ENCODE measurements at places on chromosomes 6 and 20.

DNA sequence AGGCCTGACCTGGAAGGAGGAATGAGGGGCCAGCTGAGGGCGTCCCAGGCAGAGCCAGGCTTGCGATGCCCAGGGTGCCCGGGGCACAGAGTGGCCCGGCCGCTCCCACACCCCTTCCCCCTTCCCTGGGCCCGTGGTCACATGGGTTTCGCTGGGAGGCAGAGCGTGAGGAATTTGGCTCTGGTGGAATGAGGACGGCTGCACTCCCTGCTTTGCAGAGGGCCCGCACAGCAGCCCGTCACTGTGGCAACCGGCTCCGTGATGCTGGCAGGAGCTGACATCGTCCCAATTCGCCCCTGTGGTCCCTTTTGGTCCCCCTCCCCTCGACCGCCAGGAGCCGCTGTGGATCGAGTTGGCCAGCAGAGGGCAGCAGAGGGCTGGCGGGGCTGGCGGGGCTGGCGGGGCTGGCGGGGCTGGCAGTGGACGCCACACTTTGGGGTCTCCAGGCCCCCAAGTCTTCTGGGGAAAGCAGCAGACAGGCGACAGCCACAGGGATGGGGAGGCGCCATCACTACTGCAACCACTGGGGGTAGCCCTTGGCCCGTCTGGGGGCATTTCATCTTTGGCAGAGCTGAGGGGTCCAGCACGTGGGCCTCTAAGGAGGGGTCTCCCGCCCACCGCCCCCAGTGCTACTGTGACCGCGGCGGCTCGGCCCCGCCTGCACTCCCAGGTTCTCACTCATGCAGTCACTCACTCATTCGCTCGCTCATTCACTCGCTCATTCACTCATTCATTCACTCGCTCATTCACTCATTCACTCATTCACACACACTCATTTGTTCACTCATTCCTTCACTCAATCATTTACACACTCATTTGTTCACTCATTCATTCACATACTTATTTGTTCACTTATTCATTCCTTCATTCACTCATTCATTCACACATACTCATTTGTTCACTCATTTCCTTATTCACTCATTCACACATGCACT, 49.7 kb upstream of the BHLHE23 start:
- DNase-seq = no peak

- DNase-seq = no peak
These were observed 11.1 kb downstream of the MAP1LC3A start for GRCh38 chr20:34569598-34569997.

GRCh38 chr6:149830731-149831307, 33.3 kb downstream of the LRP11 start:
- no peak for DNase-seq

- DNase-seq = no peak
These were observed 307.6 kb downstream of the QKI start for GRCh38 chr6:163721922-163722692.

DNA sequence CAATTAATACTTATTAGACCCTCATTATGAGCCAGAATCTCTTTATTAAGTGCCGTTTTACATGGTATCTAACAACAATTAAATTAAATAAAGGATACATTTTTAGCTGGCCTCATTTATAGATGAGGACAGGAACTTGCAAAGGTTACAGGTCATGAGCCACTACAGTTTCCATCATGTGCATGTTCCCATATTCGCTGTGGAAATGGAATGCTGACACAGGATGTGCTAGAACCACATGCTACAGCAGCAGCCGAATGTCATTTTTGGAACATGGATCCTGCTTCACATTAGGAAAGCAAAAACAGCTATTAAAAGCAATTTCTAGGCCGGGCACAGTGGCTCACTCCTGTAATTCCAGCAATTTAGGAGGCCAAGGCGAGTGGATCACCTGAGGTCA, 5.9 kb downstream of the SLC18B1 start:
- no peak for DNase-seq

GRCh38 chr20:51258582-51259165, 235.8 kb upstream of the KCNG1 start:
- no peak for DNase-seq

DNA sequence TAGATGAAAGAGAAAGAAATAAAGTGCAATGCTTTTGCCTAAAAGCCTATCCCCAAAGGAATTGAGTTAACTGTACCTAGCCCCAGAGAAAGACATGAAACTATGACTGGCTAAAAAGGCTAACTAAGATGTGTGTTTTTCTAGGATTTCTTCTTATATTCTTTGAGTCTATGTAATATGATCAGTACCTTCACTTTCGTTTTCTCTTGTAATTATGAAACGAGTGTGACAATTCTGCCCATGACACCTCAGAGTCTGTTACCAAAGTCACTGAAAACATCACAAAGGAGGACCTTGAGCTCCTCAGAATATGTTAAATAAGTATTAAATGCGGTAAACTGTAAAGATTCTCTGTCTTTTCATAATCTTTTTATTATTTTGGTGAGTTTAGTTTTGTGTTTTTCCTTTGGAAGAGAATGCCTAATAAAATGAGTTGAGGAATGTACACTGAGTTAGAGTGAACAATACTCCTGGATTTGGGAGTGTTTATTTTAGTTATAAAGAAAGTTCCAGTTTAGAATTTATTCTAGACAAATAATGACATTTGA, 141.3 kb downstream of the FUT9 start:
- DNase-seq = no peak

- no peak for DNase-seq
These were observed 191.8 kb upstream of the ARG1 start for GRCh38 chr6:131381052-131381708.

GRCh38 chr20:41165001-41165882, 27.9 kb downstream of the PLCG1 start:
- DNase-seq = no peak

DNA sequence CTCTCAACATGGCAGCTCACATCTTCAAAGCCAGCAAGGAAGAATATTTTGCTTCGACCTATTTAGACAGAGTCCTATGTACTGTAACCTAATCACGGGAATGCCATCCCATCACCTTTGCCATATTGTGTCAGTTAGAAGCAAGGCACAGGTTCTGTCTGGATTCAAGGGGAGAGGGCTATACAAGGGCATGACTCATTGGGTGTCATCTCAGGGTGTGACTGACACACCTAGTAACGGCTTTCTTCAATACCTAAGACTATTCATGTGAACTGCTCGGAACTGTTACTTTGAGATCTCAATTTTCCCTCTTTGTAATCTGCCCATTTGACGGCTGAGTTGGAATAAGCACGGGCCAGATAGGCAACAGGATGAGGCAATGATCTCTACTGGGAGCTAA, 135.6 kb upstream of the HDGFL1 start:
- DNase-seq = no peak

DNA sequence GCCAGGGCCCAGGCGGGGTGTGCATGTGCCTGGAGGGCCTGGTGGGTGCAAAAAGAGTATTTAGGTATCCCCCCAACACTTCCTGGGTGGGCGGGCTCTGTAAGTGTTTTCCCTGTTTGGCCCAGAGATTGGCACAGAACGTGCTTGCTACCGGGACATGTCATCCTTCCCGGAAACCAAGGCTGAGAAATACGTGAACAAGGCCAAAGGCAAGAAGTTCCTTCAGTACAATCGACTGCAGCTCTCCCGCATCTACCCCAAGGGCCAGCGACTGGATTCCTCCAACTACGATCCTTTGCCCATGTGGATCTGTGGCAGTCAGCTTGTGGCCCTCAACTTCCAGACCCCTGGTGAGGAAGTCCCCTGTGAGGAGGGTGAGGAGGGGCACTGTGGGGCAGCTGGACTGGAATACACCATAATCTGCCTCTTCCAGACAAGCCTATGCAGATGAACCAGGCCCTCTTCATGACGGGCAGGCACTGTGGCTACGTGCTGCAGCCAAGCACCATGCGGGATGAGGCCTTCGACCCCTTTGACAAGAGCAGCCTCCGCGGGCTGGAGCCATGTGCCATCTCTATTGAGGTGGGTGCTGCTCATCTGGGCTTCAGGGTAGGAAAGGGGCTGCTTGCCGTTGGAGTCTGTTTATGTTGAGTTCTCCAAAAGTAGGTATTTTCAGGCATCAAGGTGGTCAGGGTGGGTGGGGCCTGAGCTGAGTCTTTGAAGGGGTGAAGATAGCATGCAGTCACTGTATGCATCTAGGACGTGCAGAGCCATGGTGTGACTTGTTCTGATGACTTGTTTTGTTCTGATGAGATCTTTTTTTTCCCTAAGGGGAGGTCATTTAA, 35.2 kb downstream of the PLCG1 start:
- no peak for DNase-seq

DNA sequence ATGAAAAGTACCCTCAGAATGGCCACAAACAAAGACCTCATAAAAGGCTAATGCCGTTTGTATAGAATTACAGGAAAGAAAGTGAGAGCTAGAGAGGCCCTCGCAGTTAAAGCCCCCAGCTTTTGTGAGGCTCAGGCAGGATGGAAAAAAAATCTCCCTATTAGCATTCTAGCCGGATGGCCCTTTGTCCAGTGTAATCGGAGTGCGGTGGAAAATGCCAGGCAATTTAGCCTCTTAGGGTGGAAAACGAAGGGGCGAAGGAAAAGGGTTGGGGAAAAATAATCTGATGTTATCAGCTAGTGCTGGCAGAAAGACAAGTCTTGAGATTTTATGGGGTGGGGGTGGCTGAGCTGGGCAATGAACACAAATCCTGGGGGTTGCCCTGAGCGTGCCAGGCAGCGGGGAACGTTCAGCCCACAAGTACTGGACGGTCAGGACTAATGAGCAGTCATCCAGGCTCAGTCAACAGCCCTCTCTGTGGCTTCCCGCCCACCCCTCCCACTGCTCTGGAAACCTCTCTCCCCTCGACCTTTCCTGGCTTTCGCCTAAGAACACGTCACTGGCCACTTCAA, 92.4 kb downstream of the PSMG4 start:
- DNase-seq = no peak

- DNase-seq = no peak
These were observed 5.9 kb upstream of the VSTM2L start for GRCh38 chr20:37896932-37897548.

GRCh38 chr6:15058200-15059061, 187.4 kb upstream of the JARID2 start:
- no peak for DNase-seq

- no peak for DNase-seq
These were observed 245.1 kb upstream of the KCNQ5 start for GRCh38 chr6:72376736-72377135.

GRCh38 chr6:79404677-79405076, 132.6 kb downstream of the LCA5 start:
- no peak for DNase-seq

DNA sequence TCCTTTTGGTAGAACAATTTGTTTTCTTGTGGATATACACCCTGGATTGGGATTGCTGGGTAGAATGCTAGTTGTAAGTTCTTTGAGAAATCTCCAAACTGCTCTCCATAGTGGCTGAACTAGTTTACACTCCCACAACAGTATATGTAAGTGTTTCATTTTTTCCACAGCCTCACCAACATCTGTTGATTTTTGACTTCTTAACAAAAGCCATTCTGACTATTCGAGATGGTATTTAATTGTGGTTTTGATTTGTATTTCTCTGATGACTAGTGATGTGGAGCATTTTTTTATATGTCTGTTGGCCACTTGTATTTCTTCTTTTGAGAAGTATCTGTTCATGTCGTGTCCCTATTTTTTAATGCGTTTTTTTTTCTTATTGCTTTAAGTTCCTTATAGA, 444.1 kb downstream of the CBLN4 start:
- DNase-seq = no peak

DNA sequence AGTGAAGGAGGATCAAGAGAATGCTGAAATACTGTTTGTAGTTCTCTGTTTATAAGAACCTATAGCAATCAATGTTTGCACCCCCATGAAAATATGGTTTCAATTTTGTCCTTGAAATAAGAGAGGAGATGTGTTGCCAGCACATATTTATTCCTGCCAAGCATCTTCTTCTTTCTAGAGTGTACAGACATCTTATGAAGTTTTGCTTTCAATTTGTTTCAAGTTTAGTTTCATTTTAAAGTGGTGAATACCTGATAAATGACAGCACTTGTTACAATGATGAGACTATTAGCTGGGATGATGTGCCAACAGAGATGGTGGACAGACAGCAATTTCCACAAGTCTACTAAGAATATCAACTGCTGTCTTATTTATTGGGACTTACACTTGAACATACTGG, 39.2 kb upstream of the CENPW start:
- DNase-seq = no peak

DNA sequence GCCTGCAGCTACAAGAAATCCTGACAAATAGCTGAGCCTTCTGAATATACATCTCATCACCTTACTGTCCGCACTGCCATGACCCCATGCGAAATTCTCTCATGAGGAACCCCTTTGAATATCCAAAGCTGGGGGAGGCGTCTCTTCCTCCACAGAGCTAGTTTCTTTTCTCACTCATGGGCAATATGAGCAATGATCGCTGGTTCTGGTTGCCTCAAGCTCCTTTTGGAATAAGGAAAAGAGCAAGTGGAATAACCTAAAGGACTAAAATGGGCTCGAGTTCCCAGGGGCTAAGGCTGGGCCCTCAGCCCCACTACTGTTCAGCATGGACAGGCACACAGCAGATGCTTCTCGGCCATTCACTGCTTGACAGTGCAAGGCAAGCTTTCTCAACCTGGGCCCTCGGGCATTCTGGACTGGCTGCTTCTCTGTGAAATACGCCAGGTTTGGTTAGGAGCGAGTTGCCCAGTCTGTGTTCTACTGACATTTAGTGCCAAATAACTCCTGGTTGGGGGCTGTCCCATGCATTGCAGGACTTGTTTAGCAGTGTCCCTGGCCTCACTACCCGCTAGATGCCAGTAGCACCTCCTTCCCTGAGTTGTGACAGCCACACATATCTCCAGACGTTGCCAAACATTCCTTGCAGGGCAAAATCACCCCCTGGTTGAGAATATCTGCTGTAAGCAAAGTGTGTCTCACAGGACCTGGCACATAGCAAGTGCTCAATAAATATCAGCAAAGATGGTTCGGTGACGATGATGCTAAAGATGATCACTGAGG, 156.8 kb downstream of the CEBPB start:
- no peak for DNase-seq

DNA sequence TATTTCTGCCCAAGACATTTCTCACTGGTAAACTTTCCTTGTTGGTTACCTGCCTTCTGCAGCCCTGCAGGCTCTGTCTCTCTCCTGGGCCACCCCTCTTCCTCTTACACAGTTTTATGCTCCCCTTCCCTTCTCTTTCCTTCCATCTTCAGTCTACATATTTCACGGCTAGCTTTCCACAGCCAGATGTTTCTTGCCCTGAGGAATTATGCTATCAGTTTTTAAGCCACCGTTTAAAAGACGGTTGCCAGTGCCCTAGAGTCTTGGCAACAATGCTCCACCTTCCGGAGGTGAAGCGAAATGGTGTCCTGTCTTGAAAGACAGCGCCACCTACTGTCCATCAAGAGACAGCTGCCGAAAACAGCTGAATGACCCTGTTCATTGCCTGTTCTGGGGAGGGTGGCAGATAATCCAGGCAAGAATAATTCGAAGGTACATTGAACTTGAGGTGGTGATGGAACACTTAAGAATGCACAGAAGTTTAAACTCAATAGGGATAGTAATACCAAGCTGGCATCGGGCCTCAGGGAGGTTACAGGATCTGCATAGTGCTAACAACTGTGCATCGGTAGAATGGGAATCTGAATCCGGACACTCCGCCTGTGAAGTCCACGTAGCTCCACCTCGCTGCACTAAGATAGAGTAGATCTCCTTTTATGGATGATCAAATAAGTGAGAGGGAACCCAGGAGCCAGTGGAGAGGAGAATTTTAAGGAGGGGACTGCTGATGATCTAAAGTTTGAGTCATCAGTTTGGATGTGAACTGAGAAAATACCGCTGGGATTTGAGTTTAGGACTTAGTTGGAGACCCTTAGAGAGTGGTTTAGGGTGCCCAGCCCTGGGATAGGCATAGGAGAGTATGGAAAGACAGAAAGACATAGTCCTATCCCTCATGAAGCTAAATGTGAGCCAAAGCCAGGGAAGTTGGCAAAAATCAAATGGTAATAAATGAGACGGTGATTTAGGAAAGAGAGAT, 4.8 kb upstream of the TRIM40 start:
- DNase-seq = peak; percentile 6

- no peak for DNase-seq
These were observed 468.3 kb downstream of the CDC5L start for GRCh38 chr6:44855562-44856411.
